ENCODE measurements at places on chromosomes 1 and 21.
A peak's percentile ranks its signal among the peaks of the same experiment; 100 is the strongest.

- DNase-seq = no peak
Observed at GRCh38 chr1:8818325-8818775, 910 bp upstream of the RERE start.

- no peak for DNase-seq
Observed at GRCh38 chr1:50861772-50862171, 98.3 kb downstream of the FAF1 start.

DNA sequence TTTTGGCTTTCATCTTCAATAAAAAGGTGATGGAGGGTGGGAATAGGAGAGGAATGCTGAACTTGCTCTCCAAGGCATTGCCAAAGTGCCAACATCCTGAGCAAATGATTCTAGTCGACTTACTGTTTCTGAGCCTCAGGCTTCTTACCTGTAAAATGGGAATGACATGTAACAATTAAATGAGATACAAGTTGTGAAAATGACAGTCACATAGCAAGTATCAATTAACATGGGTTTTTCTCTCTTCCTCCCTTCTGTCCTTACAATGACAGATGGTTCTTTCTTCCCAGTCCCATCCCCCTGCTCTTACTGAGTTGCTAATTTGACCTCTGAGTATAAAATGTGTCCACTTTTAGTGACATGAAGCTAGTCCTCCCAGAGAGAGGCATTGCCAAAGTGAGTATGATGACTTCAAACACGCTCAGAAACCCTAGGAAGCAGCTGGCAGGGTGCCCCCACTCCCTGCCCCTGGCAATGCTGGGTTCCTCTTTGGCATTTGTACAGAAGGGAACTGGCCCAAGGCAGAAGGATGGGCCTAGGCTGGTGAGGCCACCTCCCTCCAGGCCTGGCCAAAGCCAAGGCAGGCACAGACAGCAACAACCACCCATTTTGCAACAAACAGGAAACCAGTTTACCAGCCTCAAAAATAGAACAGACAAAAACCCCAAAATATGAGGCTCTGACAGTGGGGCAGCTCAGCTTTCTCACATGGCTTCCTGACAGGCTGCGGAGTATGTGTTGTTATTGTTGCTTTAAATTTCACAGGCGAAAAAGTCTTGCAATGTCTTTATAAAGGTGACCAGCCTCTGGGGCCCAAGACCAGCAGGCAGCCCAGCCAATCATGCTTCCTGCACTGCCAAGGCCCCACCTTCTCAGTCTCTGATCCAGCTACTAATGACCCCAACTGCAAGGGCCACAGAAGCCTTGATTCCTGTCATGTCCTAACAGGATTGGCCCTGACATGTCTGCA, 115.9 kb downstream of the HIVEP3 start:
- DNase-seq = no peak

DNA sequence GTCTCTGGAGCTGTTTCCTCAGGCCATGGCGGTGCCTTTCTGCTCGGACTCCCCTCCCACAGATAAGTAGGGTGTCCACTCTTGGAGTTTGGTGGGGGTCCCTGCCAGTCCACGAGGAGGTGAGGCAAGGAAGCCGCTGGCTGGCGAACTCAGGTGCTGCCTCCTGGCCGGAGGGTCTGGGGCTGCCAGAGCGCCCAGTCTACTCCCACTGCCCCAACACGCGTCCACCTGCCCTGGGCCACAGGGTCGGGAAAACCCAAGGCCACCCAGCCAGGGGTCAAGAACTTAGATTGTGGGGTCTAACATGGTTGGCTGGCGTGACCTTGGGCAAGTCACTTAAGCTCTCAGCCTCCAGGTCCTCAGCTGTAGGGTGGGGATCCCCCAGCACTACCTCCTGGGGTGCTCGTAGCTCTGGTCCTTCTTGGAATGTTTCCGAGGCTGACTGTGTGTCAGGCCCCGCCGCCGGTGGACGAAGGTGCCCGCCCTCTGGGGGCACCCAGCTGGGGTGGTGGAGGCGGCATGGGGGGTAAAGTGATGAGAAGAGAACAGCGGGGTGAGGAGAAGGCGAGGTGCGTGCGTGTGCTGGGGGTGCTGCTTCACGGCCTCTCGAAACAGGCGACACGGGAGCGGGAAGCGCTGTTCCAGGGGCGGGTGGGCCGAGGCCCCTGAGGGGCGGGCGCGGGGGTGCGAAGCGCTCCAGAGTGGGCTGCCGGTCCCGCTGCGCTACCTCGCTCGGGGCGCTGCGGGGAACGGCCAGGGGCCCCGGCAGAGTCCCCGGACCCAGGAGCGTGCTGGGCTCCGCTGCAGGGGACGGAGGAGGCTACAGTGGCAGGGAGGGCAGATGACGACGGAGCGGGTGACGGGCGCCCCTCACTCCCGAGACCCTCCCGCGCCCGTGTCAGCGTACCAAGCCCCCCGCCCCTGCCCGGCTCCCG, 1.2 kb downstream of the SH2D5 start:
- no peak for DNase-seq

DNA sequence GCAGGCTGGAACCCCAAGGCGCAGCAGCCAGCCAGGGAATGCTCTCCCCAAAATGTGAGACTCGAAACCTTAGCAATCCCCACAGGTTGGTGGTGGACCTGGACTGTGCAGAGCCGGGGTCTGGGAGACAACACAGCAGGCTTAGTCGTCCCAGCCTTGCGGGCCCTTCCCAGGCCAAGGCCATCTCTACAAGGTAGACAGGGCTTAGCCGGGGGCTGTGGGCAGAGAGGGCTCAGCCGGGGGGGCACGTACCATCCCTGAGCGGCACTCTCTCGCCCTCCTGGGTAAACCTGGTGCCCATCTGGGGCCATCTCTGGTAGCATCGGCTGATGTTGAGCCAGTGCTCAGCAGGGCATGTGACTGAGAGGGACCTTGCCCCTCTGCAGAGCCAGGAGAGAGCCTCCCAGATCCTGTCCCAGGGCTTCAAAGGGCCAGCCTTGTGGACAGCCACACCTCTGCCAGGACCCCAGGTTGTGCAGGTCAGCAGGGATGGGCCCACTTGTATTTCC, 2.2 kb upstream of the ACTRT2 start:
- no peak for DNase-seq

GRCh38 chr21:44083631-44084291, 23.4 kb upstream of the PWP2 start:
- DNase-seq = peak; percentile 63

DNA sequence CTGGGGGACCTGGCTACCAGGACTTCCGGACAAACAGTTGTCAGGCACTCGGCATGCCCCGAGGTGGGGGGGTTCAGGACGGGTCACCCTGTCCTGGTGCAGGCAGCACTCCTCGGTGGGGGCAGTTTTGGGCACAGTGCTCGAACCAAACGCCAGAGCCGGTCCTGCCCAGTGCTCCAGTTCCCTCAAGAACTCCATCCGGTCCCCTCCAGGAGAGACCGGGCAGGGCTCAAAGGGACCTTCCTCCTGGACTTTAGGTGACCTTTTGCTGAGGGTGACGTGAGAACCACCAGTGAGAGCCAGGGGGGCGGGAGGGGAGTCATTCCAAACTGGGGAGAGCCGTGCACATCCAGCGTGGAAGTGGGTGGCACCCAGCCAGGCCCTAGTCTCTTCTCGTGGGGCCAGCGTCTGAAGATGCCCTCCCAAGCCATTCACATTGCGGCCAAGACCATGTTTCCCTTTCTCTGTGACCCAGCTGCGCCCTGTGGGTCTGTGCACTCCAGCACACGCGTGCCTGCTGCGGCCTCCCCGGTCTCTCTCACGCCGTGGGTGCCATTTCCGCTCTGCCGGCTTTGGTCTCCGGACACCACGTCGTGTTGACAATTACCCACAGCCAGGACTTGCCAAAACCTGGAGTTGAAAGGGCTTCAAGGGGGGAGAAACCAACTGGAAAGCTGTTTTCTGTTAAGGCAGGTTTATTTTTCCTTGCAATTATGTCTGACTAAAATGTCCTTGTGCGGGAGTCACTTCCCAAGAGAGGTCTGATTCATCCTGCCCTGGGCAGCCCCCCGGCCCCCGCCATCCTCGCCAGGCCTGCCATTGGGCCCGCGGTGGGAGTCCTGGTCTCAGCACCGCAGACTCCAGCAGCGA, 178.8 kb upstream of the ARHGEF16 start:
- DNase-seq = no peak

DNA sequence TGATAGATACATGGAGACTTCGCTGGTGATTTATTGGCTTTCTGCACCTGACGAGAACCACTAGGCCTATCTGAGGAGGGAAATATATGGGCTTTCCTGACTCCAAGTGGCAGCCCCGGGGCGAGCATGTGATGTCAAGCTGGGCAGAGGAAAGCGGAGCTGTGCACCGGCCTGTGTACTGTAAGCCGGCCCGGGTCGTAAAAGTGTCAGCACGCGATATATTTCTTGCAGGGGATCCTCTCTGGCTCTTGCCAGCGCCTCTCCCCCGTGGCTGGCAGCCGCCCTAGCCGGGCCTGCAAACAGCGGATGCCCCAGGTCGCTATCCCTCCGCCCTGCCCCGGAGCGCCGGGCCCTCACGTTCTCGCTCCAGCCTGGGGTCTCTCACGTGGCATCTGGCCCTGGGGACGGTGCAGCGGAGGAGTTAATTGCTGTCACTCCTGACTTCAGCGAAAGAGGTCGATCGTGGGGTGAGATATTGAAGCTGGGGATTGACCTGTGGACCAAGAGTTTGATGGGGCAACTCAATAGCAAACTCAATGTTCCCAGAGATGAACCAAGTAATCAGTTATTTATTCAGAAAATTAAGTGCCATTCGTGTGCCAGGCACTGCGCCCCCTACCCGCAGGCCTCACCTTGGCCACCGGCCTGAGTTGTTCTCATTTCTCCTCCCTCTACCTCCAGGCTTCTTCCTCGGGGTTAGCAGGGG, 41.0 kb upstream of the HAO2 start:
- peak; percentile 19 for DNase-seq

GRCh38 chr1:204987689-204988088, 55.3 kb upstream of the CNTN2 start:
- no peak for DNase-seq

DNA sequence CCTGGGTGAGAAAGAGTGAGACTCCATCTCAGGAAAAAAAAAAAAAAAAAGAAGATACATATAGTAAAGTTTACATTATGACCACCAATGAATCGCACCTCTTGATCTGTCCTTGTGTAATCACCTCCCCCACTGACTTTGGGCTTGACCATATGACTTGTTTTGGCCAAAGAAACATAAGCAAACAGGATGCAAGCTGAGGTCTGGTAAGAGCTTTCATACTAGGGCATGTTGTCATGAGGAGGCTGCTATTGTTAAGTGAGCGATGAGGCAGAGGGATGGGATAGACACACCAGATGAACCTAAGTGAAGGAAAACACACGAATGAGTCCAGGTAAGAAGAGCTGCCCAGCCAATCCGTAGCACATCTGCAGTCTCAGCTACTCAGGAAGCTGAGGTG, 10.7 kb downstream of the ENAH start:
- DNase-seq = no peak

GRCh38 chr1:240909701-240910457, 297.9 kb upstream of the GREM2 start:
- no peak for DNase-seq

DNA sequence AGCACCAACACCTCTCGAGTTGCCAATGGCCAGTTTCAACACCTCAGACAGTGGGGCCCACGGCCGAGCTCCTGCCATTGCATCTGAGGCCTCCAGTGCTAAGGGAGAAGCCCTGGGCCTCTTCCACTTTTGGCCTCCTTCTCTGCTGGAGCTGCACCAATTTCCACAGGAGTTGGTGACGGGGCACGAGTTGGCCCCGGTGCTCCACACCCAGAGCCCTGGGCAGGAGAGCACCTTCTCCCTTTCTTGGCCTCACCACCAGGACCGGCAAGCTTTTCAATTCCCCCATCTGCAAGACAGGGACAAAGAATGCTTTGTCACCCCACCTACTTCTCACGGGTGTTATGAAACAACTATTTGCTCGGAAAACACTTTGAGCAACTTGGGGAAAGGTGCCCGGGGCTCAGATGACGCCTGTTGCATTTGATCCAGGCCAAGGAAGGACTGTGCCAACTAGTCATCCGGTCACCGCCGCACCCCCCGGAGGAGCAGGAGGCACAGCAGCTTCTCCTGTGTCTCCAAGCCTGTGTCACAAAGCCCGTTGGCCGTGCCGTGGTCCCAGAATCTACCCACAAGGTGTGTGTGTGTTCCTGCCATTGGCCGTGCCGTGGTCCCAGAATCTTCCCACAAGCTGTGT, 55.2 kb downstream of the TOMM20 start:
- DNase-seq = no peak

DNA sequence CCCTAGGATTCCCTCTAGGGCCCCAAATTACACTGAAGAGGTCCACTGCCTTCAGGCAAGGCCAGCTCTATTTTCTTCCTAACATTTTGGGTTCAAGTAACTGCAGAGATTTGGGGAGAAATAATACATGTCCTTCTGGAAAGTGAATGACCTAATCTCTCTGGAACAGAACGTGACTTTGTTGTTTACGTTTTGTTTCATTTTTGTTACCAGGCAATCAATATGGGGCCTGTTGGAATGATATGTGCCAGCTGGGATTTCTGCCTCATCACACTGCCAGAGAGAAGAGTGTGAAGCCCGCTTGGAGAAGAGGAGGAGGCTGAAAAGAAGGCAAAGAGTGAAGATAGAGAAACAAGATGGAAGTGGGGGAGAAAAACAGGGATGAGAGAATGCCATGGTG, 116.7 kb downstream of the FASLG start:
- no peak for DNase-seq

- DNase-seq = no peak
Observed at GRCh38 chr1:117610036-117610435, 4.2 kb downstream of the TENT5C start.

- DNase-seq = no peak
Observed at GRCh38 chr1:84089867-84090266, 54.2 kb upstream of the PRKACB start.

GRCh38 chr21:28737674-28738419, 254.8 kb downstream of the LTN1 start:
- DNase-seq = no peak

DNA sequence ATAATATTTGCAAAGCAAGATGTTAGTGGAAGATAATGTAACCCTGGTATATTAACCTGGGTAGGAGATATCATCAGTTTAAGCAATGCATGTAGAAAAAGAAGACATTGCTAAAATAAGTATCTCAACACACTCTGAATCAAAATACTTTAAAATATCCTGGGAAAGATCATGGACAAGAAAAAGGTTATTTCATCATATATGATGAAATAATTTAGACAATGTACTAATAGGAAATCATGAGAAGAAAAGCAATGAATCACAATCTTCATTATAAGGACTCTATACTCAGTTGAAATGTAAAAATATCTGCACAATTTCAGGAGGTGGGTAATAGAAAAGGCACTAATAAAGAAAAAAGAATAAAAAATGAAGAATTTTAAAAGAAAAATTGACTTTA, 158.8 kb downstream of the KCNT2 start:
- DNase-seq = no peak

All from stimulated activated CD4-positive, alpha-beta T cell treated with anti-CD3 and anti-CD28 coated beads, TNF-alpha, amount 100 ng/mL, for 24 hours (primary cell).